Hair follicular keratinocyte (primary cell): ENCODE measurements at places on chromosomes 1 and 21. TPM values are rescaled to one million over a fixed set of nuclear protein-coding genes. Genes with fewer than 3 reads are reported as not detected.

The GUK1 gene
- 477 and 499 TPM in 2 replicates for total RNA-seq

The NCF2 gene
- total RNA-seq, result 1.5 and 2.9 TPM in 2 replicates

The ATP6V1G3 gene
- not detected in 2 replicates for total RNA-seq

The CA14 gene
- 0.08 and 0.39 TPM in 2 replicates for total RNA-seq

The KAZN gene
- 6.8 and 11.8 TPM in 2 replicates for total RNA-seq

The THEM5 gene
- not detected in 2 replicates for total RNA-seq

The DDAH1 gene
- total RNA-seq, result 2.3 and 2.4 TPM in 2 replicates

The MEX3A gene
- 1.8 and 2.0 TPM in 2 replicates for total RNA-seq

The ETV3L gene
- total RNA-seq, result not detected in 2 replicates

The HSPA13 gene
- 18.9 and 34.8 TPM in 2 replicates for total RNA-seq

The RCSD1 gene
- 0.27 and 0.31 TPM in 2 replicates for total RNA-seq

The CLIC6 gene
- total RNA-seq, result 0.16 TPM in 1 of 2 replicates, not detected in the other

The HES2 gene
- total RNA-seq, result 42.2 and 55.4 TPM in 2 replicates

The RAB3B gene
- total RNA-seq, result 2.8 and 5.7 TPM in 2 replicates
